ENCODE measurements at places on chromosomes 1 and 21.

- DNase-seq: no peak
Measured at GRCh38 chr21:43270800-43271301, 102.0 kb downstream of the CRYAA start.

DNA sequence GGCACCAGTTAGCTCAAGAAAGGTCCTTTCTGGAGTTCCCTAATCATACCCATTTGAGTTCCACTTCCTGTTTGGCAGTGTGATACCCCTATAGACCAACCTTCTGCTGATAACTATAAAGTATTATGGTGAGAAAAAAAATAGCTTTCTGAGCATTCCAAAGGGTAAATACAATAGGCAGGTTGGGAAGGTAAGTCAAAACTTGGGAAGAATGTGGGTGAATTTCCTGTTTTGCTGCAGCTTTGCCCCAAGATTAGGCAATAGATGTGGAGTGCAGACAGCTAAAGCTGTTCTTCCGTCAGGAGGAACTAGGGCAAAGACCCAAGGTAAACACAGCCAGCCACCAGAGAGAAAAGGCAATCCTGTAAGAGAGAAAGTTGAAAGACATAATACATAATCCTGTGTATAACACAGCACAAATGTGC lies 49.9 kb upstream of the GUCA2A start:
- DNase-seq: no peak

- DNase-seq: no peak
Measured at GRCh38 chr1:234656070-234656895, 46.3 kb upstream of the IRF2BP2 start.

DNA sequence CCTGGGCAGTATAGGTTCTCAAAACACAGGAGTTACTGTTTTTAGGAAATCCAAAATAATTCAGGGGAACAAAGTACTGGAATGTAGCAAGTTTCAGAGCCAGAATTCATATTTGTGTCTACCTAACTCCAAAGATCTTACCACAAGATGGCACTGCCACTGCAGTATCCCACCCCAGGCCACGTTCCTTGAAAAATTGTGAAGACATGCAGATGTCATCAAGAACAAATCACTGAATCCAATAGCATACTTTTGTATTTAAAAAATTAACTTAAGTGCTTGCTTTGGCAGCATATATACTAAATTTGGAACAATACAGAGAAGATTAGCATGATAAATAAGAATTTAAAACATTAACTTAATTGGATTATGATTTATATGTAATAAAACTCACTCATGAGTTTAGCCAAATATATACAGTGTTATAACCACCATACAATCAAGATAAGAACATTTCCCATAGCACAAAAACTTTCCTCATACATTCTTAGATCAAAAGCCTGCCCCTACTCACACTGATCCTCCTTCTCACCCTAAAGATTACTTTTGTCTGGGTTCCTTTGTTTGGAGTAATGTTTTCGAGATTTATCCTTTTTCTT lies 209.9 kb downstream of the FAF1 start:
- no peak for DNase-seq

DNA sequence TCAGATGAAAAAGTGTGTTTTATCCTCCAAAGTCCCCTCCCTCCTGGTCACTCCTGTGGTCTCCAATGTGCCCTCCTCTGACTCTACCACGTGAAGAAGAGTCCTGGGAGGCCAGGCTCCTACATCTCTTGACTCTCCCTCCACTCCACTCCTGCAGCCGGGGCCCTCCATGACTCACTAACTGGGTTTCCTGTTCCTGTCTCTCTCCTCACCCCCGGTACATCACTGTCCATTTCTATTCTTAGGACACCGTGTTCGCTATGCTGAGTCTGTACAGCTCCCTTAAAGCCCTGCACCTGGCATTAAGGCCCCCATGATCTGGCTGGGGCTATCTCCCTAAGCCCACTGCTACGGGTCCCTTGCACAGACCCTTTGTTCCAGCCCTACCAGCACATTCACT lies 93.4 kb downstream of the BCAR3 start:
- DNase-seq: no peak

GRCh38 chr1:55217226-55217986 lies 2.2 kb upstream of the USP24 start:
- no peak for DNase-seq

DNA sequence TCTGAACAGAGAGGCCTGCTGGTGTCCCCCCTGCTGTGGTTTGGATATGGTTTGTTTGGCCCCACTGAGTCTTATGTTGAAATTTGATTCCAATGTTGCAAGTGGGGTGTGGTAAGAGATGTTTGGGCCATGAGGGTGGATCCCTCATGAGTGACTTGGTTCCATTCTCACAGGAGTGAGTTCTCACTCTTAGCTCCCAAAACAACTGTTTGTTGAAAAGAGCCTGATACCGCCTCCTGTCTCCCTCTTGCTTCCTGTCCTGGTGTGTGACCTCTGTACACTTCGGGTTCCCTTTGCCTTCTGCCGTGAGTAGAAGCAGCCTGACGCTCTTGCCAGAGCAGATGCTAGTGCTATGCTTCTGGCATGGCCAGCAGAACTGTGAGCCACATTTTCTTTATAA lies 60.5 kb downstream of the C21orf91 start:
- no peak for DNase-seq

GRCh38 chr21:42086969-42087368 lies 15.9 kb downstream of the UMODL1 start:
- DNase-seq: no peak

- DNase-seq: no peak
Measured at GRCh38 chr21:30831194-30831765, 1.7 kb upstream of the KRTAP7-1 start.

- DNase-seq: no peak
Measured at GRCh38 chr1:25073640-25074270, 143.7 kb upstream of the RUNX3 start.

- DNase-seq: no peak
Measured at GRCh38 chr21:40291560-40291959, 424.3 kb downstream of the PCP4 start.

DNA sequence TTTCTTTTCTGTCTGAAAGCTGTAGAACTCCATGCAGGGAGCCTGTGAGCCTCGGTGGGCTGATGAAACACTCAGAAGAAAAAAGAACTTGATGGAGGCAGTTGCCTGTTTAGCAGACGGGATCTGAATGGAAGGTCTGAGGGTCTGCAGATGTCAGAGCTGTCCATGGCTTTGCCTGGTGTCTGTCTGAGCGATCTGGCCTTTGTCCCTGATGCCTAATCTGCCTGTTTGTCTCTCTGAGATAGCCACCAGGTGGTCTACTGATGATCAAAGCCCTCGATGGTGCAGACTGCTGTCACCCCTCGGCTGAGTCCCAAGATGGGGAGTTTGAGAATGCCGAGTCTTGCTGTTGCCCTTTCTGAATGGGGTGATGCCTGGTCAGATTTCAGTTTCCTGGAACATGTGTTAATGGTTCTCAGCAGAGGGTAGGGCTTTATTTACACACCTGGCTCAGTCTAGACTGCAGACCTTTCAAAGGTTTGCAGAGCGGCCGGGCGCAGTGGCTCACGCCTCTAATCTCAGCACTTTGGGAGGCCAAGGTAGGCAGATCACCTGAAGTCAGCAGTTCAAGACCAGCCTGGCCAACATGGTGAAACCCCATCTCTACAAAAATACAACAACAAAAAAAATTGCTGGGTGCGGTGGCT lies 90.4 kb downstream of the KIF26B start:
- DNase-seq: no peak

DNA sequence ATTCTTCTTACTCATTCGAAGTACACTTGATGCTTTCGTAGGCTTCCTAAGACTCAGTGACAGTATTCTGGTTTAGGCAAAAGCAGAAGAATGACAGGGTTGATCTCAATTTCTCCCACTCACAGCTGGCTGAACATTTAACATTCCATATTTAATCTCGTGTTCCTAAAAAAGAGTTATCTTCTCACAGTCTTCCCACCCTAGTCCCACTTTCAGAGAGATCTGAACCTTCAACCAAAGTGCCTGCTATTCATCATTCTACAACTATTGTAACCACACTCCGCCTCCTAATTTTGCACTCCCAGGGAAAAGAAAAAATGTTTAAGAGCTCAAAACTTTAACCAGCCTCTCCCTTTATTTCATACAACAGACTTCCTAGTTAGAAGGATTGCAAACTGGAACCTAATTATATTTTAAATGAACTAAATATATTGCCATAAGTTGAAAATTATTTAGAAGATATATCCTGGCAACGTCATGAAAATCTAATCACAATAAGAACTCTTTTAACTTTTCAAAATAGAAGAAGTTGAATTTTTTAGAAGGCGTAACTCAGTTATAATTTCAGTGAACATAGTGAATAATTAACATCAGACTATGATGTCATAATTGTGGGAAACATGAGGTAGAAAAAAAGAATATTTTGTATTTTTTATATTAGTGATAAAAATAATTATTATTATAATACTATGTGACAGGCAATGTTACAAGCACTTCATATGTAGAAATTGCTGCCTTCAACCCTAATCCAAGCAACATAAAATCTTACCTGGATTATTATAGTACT lies 540.9 kb upstream of the ADGRL2 start:
- no peak for DNase-seq

- no peak for DNase-seq
Measured at GRCh38 chr1:220213382-220213983, 58.8 kb downstream of the RAB3GAP2 start.

DNA sequence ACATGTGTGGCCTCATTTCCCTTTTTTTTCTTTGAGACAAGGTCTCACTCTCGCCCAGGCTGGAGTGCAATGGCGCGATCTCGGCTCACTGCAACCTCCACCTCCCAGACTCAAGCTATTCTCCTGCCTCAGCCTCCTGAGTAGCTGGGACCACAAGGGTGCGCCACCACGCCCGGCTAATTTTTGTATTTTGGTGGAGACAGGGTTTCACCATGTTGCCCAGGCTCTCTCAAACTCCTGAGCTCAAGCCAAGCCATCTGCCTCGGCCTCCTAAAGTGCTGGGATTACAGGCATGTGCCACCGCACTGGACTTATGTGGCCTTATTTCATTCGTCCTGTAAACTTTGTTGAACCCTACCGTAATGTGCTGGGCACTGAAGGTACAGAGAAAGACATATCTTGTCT lies 569 bp upstream of the WARS2 start:
- DNase-seq: no peak

GRCh38 chr1:175154629-175155472 lies 37.7 kb downstream of the KIAA0040 start:
- peak; percentile 63 for DNase-seq

GRCh38 chr1:172143384-172144055 lies 277.0 kb upstream of the C1orf105 start:
- DNase-seq: no peak

GRCh38 chr1:208654241-208654640 lies 410.1 kb upstream of the PLXNA2 start:
- DNase-seq: no peak

- DNase-seq: no peak
Measured at GRCh38 chr1:115543247-115543646, 98.5 kb upstream of the VANGL1 start.

GRCh38 chr1:158014731-158015320 lies 21.4 kb downstream of the KIRREL1 start:
- no peak for DNase-seq

GRCh38 chr1:97451046-97451826 lies 469.6 kb downstream of the DPYD start:
- DNase-seq: no peak

GRCh38 chr21:31665397-31665796 lies 5.9 kb downstream of the SOD1 start:
- no peak for DNase-seq

DNA sequence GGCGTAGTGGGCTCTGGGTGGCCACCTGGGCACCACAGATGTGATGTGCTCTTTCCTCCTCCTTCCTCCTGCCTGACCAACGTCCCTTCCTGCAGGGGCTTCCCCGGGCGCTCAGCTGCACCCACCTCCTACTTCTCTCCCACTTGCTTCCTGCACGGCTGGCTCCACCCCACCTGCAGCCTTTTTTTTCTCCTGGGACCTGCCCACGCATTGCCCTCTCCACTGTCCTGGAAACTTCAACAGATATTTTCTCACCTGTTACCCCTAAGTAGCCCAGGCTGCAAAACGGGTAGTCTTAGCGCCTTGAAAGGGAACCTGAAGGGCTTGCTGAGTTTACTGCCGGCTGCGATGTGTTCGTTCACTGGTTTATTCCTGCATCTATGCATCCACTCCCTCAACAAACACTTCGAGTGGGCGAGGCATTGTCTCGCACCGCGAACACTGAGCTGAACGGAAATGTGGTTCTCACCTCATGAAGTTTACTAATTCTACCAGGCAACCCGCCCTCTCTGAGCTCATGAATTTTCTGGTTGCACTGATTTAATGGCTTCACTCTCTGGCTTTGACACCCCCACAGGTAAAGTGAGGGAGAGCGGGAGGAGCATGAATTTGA lies 23.6 kb downstream of the ZBTB18 start:
- DNase-seq: no peak

- no peak for DNase-seq
Measured at GRCh38 chr1:111302374-111302773, 11.7 kb downstream of the CHIA start.

DNA sequence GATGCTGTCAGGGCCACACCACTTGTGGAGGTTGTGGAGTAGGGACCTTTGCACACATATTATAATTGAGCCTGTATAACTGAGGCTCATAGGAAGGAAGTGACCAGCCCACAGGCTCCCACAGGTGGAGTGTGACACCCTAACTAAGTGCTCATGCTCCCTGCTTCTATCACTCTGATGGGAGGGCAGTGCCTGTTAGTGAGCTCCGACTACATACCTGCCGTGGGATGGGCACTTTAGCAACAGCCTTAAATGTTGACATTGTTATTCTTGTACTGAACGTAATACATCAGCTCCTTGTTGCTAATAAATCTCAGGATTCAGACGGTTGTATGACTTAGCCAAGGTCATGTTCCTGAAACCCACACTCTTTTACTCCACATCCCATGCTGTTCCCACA lies 58.0 kb downstream of the BEND5 start:
- DNase-seq: no peak

DNA sequence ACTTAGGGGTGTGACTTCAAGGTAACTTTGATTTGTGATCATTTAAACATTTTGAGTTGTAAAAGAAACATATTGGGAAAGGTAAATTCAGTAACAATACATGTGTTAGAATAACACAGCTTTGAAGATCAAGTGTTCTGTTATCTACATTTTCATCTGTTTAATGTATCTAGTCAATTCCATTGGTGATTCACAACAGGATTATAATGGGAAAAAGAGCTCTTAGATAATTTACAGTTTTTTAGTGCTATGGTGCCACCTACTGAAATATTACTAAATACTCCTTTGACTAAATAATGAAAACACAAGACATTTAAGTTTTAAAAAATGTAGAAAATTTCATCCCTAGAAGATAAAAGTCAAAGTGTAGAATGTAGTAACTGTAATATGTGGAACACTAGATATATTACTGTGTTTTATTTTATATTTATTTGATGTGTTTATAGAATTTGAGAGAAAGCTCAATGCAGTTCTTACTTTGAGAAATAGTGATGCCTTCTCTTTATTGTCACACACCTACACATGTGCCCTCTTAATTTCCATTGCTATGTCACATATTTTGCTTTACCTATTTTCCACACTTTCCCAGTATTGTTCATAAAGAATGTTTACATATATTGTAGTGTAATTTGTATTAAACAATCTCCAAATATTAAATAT lies 47.4 kb downstream of the PTPRC start:
- no peak for DNase-seq

GRCh38 chr1:31707711-31708110 lies 3.9 kb upstream of the COL16A1 start:
- no peak for DNase-seq

- no peak for DNase-seq
Measured at GRCh38 chr1:214454569-214455396, 96.6 kb downstream of the PTPN14 start.
